ENCODE measurements at places on chromosomes 2 and 18.

DNA sequence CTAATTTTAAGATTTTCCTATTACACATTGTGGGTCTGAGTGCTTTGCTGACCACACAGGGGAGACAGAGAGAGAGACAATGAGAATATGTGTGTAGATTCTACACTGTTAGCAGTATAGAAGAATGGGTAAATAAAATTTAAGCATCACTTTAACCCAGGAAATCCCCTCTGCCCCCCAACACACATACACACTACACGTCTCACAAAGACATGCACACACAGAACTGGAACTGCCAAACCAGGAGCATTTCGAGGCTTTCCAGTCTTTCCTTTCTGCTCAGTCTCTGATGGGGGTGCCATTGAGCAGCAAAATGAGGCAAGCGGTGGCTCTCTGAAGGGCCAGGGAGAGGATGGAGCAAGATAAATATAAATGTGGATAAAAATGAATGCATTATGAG lies 2.5 kb downstream of the MERTK start:
- DNase-seq = peak; percentile 51

DNA sequence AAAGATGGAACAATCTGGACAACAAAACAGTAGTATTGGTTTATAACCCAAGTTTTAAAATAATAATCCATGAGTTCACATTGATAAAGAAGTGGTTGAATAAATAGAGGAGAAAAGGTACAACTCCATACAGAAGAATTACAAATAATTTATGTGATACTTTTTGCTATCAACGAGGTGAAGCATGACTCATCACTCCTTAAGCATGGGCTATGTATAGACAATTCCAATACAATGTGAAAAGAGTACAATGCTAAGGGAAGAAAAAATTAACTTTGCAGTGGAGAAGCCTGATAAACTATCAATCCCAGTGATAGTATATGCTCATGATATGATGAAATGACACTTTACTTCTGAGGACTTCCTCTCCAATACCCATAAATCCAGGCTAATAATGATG lies 312.9 kb downstream of the GULP1 start:
- DNase-seq = no peak

DNA sequence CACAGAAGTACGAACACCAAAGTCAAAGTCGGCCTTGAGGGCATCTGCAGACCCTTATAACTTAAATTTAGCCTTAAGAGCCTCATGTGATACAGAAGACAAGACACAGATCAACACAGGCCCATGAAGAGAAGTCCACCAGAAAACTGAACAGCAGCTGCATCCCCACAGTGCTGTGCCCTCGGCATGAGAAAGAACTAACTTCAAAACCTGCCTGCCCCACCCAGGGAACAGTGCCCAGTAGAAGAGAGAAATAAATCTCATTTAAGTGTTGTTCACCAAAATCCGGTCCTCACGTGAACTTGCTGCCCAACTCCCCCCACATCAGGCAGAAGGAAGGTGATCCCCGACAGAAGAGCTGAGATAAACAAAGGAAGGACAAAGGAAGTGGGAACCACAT lies 73.7 kb downstream of the PXDN start:
- DNase-seq = no peak

GRCh38 chr2:159903443-159904126 lies 105.6 kb upstream of the CD302 start:
- DNase-seq = no peak

DNA sequence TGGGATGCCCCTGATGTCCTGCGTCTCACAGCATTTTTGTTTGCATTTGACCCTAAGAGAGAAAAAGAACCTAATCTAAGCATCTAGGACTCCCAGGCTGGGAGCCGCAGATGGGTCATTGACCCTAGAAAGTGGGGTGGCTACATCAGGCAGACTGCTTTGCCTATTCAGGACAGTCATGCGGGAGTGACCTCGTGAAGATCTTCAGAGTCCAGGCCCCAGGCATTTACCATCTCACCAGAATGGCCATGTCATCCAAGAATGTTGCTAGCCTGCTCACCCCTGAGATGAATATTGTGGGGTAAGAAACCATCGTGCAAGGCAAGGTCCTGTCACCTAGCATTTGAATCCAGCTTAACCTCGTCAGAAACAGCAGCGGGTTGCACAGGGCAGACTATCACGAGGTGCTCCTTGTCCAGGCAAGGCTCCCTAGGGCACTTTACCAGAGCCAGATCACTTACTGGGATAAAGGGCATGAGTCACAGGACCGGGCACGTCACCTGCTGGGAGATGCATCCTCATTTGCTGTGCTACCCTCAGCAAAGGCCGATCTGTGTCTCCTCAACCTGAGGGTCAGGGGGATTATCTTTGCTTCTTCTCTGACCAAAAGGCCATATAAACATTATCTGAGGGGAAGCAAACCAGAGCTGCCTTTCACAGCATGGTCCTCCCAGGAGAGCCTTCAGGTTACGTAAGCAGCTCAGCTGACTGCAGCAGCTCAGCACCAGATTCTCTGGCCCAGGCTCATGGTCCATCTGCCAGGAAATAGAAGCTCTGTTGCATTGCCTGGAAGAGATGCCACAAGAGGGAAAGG lies 162.3 kb downstream of the ACKR3 start:
- DNase-seq = no peak

GRCh38 chr2:70795164-70795995 lies 4.9 kb upstream of the FIGLA start:
- DNase-seq = no peak

GRCh38 chr18:24118750-24119577 lies 19.9 kb upstream of the CABYR start:
- DNase-seq = peak; percentile 53

DNA sequence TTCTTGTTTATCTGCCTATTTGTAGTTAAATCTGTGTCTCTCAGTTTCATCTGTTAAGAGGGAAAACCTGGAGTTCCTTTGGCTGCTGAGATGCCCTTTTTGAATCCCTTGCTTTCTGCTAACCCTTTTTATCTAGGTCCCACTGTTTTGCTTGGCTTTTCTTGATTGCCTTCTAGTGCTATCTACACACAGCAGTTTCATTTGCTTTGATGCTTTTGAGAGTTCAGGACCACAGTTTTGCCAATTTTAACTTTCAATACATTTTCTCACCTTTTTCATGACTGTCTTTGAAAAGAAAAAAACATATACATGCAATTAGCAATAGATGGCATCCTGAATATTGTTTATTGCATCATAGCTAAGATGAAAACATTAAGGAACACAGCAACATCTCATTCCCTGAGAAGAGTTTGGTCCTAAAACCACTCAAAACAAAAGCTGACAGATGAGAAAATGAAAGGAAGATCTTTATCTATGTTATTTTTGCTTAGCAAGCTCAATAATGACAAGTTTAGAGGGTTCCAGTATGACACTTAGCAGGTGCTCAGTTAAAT lies 241.4 kb upstream of the MEX3C start:
- DNase-seq = no peak

DNA sequence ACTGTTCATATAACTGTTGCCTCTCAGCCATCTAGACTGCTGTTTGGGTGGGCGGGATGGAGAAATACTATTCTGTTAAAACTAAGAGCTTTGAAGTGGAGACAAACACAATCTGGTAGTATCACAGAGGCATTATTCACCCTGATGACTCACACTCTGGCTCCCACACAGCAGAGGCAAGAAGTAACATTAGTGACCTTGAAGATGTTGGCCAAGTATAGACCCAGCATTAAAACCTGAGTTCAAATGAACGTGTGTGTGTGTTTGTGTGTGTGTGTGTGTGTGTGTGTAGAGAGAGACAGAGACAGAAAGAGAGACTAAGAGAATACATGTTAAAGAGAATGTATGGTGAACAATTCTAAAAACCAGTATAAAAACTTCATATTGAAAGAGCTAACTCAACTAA lies 22.5 kb upstream of the ACVR1 start:
- no peak for DNase-seq
